ENCODE measurements at places on chromosomes 1 and 21.

- DNase-seq, result no peak
Observed at GRCh38 chr1:191662746-191663145, 495.5 kb upstream of the RGS18 start.

- DNase-seq, result no peak
Observed at GRCh38 chr21:46011267-46011967, 29.8 kb downstream of the COL6A1 start.

DNA sequence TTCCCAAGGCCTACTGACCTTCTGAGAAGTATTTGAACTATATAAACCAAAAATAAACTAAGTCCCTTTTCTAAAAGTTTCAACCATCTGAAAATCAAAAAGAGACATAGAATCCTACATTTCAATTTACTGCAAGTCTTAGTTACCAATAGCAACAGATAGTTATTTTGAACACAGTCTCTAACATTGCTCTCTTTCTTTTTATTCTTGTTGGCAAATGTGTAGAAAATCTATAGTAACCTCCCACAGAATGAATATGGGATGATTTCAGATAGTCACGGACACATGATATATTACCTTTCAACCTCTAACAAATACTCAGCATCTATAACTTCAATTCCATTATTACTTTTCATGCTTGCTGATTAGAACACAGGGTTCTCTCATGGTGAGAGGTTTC is 68.9 kb upstream of the RAB3GAP2 start:
- no peak for DNase-seq

DNA sequence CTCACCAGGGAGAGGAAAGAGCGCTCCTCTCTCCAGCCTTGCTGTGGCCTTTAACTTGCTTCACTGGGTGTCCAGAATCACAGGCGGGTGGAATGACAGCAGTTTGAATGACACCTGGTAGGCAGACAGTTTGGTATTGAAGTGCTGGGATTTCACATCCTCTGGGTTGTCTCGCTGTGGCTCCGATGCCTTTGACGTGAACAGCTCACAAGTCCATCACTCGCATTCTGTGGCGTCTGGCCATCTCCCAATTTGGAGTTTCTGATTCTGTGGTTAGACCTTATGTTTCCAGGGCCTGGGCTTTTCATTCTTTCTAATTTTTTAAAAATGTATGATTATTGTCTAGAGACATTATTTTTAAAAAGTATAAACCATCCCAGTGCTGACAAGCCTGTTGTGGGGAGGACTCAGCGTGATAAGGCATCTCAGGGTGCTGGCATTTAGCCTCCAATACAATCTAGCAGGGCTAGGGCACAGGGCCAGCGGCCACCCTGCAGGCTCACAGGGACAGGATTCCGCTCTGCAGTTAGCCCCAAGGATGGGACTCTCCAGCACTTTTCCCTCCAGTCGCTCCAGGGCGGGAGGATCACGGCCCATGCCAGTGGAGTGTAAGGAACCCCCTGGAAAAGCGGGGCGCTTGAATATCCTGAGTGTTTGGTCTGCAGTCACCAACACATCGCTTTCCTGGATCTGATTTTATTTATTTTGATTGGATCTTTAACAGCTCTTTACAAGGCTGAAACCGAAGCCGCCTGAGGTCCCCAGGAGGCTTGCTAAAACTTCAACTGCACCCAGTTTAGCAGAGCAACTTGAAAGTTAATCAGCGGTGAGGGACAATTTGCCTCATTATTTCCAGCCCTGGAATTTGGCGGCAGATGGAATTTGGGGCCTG is 178.3 kb downstream of the TRABD2B start:
- no peak for DNase-seq

DNA sequence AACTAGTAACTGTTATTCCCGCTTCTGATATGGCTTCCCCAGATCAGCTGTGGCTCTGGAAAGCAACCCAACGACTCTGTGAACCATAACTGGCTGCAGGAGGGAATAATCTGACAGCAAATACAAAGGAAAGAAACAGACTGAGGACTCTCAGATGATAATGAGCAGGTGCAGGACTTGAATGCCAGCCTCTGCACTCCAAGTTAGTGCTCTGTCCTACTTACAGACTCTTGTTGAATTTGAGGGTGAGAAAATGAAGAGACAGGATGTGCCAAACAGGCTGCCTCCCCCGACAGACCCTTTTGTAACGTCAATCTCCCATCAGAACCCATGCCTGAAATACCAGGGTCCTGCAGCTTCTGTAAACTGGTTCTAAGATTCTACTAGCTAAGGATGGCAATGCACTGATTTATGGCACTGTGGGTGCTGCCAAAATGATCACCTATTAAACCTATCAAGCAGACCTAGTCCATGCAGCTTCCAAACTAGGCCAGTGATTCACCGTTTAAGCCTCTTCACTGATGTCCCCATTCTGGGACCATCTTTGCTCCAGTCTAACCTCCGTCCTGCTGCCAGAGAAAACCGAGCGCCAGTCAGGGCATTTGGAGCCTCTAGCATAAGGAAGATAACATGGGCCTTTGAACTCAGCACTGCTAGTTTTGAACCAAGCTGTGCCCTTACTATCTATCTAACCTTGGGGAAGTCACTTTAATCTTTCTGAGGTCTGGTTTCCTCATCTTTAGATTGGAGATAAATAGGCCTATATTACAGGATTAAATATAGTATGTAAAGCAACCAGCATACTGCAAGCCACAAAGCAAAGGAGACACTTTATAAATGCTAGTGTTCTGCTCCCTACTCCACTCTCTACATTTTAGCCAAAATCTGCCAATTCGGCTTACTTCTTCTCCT is 4.8 kb downstream of the MKNK1 start:
- no peak for DNase-seq

DNA sequence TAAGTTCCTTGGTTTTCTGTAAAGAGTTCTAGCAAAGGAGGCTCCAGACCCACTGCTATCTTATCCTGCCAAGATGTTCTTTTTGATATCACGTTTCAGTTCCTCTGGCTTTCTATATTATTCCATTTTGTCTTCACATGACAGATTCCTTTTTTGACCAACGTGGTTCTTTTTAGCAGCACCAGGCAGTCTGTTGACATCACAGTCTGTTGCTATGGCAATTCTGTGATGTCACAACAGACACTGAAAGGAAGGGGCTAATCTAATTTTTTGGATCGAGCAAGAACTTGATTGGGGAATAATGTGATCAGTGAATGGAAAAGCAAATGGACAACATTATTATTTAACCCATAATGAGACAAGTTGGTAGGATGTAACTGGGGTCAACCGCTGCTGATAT is 64.5 kb upstream of the GOLT1A start:
- no peak for DNase-seq

DNA sequence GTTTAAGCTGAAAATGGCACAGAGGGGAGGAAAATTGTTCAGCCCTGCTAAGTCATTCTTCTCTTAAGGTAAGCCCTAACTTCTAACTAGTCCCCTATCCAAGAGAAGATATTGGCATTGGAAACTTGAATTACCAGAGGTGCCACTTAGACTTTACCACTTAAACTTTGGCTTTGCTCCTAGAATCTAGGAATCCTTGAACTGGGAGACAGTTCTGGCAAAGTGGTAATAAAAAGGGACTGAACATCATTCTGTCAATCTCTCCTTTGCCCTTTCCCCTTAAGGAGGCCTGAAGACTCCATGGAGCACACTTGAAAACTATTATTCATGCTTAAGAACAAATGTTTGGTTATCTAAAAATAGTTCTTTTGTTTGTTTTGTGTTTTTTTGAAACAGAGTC is 8.4 kb downstream of the ATP1A4 start:
- no peak for DNase-seq

- no peak for DNase-seq
Observed at GRCh38 chr21:23939369-23940065, 1667.8 kb downstream of the MRPL39 start.

DNA sequence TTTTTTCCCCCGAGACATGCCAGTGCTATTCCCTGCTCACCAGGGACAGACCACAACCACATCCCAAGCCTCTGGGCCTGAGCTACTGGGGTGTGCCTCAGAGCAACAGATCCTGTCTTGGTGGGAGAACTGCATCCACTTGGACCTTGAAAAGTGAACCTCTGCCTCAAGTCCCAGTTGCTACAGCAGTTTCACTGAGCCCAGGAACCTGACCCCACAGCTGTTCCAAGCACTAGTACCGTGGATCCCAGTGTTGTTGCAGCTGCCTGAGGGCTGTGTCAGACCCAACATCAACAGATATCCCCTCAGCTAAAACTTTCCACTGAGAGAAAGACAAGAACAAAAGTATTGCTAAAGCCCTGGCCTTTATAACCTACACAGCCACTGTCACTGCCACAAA is 373.0 kb downstream of the PLPP3 start:
- no peak for DNase-seq

DNA sequence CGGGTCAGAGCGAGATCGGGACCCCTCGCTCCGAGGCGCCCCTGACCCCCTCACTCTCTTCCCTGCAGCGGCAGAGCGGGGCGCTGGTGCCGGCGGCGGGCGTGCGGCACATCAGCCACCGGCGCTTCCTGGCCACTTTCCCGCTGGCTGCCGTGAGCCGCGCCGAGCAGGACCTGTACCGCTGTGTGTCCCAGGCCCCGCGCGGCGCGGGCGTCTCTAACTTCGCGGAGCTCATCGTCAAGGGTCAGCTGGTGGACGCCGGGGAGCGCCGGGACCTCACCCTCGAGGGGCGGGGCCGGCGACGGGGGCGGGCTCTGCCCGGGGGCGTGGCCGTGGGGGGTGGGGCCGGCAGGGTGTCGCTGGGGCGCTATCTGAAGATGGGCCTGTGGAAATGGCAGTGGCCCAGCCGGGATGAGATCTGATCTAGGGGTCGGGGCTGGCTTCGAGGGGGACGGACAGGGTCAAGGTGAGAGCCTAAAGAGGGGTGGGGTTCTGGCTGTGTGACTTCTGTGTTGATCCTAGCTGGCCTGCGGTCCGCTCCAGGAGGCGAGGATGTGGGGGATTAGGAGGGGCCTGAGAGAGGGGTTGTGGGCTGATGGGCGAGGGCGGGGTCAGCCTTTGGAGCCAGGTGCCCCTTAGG is 23.6 kb downstream of the PTPRU start:
- peak; percentile 17 for DNase-seq

- DNase-seq, result no peak
Observed at GRCh38 chr1:186829686-186830587, 1.2 kb downstream of the PLA2G4A start.

DNA sequence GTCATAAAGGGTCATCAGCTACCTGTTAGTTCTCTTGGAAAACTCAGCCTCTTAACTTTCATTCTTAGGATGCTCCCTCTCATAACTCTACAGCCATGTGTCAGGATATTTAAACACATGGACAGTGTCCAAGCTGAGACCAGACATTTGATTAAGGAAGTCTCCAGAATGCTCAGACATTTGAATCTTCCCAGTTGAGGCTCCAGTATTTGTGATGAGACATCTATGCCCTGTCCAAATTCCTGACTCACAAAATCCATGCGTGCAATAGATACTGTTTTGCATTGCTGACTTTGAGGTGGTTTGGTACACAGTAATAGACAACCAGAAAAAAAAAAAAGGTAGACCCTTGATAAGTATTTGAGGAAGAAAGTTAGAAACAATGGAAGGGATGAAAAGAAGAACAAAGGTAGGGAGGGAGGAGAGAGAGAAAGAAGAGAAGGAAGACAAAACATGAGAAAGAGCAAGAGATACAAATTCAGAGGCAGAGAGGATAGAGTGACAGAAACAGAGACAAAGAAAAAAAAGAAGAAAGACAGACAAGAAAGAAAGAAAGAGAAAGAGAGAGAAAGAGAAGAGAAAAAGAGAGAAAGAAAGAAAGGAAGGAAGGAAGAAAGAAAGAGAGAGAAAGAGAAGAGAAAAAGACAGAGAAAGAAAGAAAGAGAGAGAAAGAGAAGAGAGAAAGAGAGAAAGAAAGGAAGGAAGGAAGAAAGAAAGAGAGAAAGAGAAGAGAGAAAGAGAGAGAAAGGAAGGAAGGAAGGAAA is 275.5 kb upstream of the PRMT6 start:
- DNase-seq, result no peak

- no peak for DNase-seq
Observed at GRCh38 chr1:113990961-113991360, 11.7 kb downstream of the OLFML3 start.

DNA sequence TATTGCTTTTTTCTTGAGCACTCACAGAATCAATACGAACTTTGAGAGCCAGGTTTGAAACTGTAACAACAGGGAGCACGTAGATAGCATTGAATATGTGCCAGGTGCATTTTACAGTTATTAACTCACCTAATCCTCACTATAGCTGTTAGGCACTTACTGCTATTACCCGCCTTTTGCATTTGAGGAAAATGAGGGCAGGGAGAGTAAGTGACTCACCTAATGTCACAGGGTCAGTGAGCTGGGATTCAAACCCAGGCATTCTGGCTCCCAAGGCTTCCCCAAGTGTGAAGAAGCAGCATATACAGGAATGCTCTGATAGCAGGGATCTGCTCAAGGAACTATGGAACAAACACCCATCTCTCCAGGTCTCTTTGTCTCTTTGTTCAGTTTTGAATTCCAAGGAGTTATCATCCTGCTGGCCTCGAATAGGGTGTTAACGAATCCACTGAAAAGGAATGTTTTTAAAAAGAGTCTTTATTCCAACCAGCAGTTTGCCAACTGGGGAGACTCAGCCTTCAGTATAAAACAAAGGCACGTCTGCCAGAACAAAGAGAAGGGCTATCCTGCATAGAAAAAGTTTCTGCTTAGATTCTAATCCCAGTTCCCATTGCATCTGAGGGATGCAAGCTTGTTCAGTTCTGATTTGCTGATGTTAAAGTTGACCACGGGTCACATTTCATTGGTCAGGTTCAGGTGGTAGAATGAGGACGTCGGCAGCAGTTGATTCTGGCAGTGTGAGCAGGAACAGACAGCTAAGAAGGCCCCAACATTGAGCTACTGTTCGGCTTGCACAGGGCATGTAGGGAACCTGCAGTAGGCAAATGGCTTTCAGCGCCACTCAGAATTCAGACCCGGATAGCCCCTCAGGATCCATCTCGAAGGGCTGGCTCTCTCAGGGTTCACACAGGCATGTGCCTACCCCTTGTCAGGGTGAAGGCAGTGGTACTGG is 22.1 kb downstream of the TRIM67 start:
- DNase-seq, result no peak

DNA sequence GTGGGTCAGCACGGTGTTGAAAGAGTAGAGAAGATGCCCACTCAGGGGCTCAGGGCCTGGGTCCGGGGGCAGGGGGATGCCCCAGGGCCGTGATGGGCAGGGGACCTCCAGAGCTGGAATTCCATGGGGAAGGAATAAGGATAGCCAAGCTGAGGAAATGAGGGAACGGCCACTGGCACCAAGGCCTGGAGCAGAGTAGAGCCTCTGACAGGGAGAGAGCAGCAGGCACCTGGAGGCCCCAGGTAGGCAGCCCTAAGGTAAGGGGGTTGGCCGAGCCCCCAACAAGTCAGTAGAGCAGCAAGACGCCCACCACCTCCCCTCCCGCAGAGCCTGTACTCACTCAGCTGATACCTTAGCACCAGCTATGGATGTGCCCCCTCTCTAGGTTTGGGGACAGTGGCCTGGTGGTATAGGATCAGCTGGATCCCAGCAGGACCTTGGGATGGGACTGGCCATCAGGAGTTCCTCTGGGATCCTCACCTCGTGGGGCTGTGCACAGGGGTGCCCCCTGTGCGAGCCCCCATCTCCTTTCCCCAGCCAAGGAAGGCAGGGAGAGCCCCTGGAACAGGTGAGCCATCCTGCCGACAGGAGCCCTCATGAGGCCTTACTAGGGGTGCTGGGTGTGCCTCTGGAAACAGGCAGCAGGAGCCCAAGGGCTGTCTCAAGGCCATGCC is 21.0 kb upstream of the ARF1 start:
- DNase-seq, result no peak

- DNase-seq, result no peak
Observed at GRCh38 chr1:94110021-94110761, 10.8 kb downstream of the ABCA4 start.
